ENCODE measurements at places on chromosomes 2 and 18.

DNA sequence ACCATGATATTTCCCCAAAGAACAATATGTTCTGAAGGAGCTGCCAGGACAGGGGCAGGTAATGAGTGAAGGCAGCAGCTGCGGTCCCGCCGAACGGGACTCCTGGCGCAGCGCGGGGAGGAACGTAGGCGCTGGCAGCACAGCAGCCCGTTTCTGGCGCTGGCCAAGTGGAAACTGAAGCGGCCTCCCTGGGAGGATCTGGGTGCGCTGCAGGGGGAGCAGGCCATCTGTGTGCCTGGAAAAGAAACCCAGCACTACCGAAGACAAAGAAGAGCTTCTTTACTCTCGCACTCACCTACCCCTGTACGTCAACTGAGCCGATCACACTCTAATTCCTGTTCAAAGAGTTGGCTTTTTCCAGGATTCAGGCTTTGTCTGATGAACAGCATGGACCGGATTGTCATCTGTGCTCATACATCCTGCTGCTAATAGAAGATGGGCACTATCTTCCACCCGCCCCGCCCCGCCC is 11.8 kb downstream of the G6PC2 start:
- DNase-seq = no peak

DNA sequence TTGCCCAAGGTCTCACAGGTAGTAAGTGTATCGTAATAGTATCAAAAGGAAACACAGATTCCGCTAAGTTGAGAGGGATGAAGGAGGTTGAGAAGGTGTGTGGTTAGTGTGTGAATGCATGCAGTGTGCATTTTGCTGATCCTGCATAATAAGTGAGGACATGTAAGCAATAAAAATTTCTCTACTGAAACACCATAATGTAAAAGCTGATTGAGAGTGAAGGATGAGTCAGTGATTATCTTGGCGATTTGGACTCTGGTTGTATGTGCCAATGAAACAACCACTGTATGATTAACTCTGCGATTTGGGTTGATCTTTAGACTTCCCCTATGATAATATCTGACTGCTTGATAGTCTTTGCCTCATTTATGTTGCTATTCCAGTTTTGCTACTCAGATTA is 16.7 kb upstream of the ADGRF3 start:
- no peak for DNase-seq

DNA sequence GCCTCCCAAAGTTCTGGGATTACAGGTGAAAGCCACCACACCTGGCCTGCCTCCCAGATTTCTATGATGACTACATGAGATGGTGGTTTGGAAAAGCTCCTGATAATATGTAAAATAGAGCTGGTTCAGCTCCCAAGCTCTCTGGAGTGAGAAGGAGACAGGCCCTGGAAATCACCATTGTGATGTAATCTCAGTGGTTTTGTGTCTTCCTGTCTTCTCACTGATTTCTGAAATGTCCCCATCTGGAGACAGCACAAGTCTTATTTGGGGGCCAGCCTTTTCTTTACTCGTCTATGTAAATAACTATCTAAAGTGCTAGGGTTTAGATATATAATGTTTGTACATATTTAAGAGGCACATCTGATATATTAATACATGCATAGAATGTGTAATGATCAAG is 64.0 kb downstream of the CCNT2 start:
- no peak for DNase-seq

- DNase-seq = no peak
Measured at GRCh38 chr2:71704688-71705087, 251.3 kb downstream of the DYSF start.

DNA sequence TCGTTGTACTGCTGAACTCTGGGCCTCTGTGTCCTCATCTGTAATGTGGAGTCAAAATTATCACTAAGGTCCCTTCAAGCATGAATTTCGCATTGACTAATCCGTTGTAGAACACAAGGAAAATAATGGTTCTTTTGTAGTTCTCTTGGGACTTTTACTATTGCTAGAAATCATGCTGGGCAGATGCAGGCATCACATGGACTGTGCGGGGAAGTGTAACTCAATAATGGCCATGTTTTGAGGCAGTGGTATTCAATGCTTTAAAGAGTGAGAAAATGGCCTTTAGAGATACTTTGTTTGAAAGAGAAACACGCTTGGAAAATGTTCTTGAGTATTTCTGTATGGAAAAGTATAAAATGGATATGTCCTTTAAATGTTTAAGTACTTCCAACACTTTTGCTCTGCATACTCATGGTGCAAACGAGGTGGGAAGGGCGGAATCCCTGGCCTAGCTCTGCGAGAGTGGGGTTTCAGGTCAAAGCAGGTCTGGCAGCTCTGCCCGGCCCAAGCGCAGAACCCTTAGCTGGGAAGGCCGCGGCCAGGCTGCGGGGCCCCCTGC is 117.3 kb upstream of the MSTN start:
- DNase-seq = no peak

DNA sequence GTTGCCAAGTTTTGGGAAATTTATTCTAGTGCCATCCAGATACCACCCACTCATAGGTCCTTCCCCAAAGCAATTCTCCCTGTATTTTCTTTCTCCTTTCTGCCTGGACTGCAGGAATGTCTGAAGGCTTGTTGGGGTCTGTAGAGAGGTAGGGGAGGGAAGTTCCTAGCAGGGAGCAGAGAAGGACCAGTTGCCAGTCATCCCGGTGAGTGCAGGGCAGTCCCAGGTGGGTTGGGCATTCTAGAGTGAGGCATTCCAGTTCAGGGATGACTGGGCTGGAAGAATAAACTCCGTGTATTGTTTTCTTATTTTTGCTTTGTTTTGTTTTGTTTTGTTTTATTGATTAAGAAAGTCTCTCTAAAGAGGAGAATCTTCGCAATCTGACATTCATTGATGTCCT is 58.1 kb downstream of the SPATS2L start:
- DNase-seq = no peak

DNA sequence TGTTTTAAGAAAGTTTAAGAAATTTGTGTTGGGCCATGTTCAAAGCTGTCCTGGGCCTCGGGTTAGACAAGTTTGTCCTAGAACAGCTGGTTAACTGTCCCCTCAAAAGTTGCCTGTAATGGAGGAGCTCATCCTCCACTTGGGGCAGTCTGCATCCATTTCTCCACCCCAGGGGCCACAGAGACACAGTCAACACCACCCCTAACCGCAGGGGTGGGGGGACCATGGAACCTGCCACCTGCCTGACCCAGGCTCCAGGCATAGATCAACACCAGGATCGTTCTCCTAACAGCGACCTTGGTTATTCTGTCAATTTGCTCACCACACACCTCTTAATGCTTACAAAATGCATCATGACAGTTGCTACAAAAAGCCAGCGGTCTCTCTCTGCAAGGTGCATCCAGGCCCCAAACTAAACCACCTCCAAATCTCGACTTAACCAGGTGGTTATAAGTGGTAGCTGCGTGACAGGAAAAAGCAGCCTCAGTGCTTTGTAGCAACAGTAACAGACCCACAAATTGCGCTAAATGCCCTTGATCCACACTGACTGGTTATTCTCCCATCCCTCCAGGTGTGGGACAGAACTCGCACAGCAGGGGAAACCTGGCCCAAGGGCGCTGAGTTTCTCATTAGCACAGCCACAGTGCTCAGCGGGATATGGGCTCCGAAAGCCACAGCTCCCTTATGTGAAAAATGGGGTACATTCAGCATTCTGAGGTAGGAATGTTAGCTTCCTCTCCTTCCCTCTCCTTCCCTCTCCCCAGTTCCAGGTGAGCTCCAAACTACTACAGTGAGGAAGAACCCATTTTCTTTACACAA is 48.0 kb downstream of the HDLBP start:
- DNase-seq = no peak

DNA sequence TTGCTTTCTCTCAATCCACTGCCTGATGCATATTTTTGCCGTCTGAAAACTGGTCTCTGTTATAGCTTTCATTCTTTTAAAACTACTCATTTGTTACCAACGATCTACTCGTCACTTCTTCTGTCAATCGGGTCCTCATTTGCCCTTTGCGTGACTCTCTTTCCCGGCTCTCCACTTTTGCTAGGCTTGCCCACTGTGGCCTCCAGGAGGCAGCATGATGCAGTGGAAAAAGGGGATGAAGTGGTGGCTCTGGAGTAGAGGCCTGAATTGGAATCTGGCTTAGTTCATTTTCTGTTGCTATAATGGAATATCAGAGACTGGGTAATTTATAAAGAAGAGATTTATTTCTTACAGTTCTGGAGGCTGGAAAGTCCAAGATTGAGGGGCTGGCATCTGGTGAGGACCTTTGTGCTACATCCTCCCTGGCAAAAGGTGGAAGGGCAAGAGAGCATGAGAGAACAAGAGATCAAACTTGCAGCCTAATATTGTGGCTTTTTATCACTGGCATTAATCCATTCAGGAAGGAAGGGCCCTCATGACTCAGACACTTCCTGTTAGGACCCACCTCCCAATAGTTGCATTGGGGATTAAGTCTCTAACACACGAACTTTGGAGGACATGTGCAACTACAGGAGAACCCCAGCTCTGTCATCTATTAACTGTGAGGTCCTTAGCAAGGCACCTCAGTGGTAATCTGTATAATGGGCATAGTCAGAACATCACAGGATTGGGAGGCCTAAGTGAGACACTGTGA is 15.4 kb downstream of the GDF7 start:
- no peak for DNase-seq

- DNase-seq = no peak
Measured at GRCh38 chr2:160453111-160453820, 40.3 kb downstream of the RBMS1 start.

GRCh38 chr18:58525517-58525916 is 103.4 kb downstream of the ALPK2 start:
- DNase-seq = no peak

- no peak for DNase-seq
Measured at GRCh38 chr2:27823135-27823534, 51.6 kb downstream of the MRPL33 start.

GRCh38 chr2:73235315-73236028 is 1.4 kb downstream of the CCT7 start:
- no peak for DNase-seq

DNA sequence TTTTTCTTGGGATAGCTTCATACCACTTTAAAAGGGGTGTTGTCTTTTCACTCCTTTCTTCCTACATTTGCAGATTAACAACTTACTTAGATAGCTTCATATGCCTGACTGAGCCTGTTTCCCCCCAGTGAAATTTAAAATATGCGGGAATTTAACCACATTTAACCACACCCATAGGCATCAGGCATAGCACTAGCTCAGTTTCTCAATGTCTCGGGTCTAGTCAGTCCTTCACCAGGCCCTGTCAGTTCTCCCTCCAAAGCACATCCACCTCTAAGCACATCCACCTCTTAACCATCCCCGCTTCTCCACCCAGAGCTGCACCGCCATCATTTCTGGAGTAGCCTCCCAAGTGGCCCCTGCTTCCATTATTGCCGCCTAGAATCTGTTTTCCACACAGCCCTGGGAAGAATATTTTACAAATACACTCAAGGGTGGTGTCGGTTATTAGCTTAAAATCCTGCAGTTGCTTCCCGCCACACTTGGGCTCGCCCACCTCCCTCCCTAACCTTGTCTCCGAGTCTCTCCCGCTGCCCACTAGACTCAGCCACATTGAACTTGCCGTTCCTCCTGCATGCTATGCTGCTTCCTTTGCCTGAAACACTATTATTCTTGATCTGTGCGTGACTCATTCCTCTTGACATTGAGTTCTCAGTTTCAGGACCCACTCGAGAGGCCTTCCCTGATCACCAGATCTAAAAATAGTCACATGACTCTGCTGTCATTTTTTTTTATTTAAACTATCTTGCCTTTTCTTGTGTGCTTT is 68.3 kb downstream of the SPTBN1 start:
- no peak for DNase-seq

DNA sequence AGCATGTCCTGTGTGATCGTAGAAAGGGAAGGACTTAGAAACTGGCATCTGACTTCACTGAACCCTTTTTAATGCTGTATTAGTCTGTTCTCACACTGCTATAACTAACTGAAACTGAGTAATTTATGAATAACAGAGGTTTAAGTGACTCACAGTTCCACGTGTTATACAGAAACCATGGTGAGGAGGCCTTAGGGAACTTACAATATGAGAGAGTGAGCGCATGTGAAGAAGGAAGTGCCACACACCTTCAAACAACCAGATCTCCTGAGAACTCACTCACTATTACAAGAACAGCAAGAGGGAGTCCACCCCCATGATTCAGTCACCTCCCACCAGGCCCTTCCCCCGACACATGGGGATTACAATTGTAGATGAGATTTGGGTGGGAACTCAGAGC is 811.3 kb downstream of the CPS1 start:
- DNase-seq = no peak

Data from fibroblast of the conjunctiva (primary cell).